ENCODE measurements at places on chromosomes 6 and 20.

GRCh38 chr6:20629509-20629908, 95.3 kb downstream of the CDKAL1 start:
- DNase-seq = no peak

DNA sequence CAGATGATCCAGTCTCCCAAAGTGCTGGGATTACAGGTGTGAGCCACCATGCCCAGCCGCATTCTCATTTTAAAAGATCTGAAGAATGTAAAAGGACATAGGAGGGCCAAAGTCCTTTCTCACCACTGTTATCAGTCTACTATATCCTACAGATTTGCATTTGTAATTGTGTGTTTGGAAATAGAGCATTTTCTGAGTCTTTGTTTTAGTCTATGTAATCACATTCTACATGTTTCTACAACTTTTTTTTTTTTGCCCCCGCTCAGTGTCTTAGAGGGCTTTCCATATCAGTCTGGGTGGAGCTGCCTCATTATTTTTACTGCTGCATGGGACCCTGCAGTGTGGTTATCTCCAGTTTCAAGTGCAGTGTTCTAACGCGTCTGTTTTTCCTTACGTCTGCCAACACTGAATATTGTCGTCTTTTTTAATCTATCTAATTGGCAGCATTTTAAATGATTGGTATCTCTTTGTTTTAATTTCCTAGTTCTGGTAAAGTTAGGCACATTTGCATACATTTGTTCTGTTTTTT, 7.8 kb downstream of the CUL9 start:
- no peak for DNase-seq

- no peak for DNase-seq
Observed at GRCh38 chr6:36343109-36343680, 6.5 kb upstream of the BNIP5 start.

GRCh38 chr20:3510110-3510509, 39.3 kb downstream of the ATRN start:
- DNase-seq = no peak

DNA sequence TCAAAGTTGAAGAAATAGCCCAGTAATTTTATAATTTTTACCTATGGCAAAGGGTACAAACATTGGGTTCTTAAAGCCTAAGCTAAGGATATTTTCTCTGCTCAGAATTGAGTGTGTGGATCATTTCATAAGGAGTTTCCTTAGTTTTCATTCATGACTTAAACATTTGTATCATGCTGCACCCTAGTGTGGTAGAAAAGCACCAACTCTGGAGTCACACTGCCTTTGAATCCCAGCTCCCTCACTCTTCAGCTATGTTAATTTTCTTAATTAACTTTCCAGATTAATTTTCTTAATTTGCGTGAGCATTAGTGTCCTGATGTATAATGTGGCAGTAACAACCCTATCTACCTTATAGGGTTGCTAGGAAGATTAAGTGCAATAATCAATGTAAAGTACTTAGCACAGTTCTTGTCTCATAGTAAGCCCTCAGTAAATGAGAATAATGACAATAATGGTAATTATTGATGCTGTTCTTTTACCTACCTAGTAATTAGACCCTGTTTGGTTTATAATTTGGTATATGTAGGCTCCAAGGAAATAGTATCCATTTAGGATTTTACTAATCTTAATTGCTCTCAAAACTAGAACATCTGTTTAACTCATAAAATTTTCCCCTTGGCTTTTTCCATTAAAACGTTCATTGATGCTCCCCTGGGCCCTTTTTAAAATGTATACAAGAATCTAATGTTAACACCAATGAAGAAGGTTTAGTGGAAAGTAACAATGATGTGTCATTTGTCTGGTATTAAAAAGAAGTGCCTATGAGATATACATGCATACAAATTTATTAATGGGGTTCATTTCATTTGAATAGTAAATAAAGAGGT, 31.6 kb downstream of the DSE start:
- DNase-seq = no peak

- no peak for DNase-seq
Observed at GRCh38 chr6:125294925-125295324, 6.8 kb downstream of the HDDC2 start.

GRCh38 chr20:22824077-22824476, 211.0 kb upstream of the SSTR4 start:
- no peak for DNase-seq

GRCh38 chr6:106180208-106180607, 94.1 kb downstream of the PRDM1 start:
- no peak for DNase-seq

DNA sequence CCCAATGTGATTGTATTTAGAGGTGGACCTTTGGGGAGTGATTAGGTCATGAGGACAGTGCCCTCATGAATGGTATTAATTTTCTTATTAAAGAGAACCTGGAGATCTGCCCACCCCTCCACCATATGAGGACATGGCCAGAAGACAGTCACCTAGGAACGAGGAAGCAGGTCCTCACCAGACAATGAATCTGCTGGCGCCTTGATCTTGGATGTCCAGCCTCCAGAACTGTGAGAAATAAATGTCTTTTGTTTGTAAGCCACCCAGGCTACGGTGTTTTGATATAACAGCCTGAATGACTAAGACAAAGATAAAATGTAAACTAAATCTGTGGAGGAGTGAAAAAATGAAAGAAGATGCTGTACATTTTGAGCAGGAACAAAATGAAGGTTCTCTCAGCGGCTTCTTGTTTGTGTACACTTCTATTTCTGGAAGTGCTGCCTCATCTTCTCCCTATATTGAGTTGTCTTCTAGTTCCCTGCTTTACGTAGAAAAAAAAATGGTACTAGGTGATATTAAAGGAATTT, 1.5 kb upstream of the IPCEF1 start:
- no peak for DNase-seq

- no peak for DNase-seq
Observed at GRCh38 chr20:33490023-33490933, at the start of gene CBFA2T2. Gene CBFA2T2, plus strand, starts transcription at chr20:33490096. Its CDS starts 172 bp downstream, at chr20:33490268.

DNA sequence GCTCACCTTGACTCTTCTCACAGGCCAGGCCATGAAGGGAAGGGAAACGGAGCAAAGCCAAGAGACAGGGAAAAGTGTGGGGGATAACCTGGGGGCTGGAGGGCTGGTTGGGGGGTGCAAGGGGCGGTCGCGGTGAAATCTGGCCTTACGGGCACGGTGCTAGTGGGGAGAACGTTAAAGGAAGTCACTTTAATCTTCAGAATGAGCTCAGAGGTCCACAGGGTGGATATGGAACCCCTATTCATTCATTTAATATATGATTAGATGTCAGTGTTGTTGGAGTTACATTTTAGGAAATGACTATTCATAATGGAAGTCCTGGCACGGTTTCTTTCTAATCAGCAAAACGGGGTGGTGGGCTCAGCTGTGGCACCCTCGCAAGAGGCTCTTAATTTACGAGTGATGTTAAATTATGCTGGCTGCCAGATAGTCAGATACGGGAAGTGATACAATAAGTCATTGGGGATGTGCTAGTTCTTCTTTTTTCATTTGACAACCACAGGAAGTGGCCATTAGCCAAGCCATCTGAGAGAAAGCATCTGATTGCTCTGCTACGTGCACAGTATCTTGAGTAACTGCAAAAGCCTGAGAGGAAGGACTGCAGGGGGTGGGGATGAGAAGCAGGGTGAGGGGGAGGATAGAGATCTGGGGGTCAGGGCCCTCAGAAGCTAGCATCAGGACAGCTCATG, 253.0 kb downstream of the QKI start:
- DNase-seq = no peak

DNA sequence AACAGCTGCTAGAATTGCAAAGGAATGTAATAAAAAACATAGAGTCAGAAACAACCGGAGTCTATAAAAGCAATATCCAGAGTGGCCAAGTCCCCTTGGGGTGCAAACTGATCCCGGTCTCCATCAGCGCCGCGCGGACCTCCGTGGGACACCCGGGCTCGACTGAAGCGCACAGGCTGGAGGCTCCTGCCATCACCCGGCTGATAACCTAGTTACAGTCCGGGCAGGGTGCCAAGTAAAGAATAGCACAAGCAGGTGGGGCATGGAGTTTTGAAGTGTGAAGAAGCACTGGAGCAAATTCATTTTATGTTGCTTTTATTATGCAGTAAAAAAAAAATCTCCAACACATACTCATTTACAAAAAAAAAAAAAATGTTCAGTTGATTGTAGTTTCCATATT, 205.1 kb upstream of the GMDS start:
- no peak for DNase-seq

- peak; percentile 33 for DNase-seq
Observed at GRCh38 chr6:154301839-154302752, 54.5 kb downstream of the IPCEF1 start.

DNA sequence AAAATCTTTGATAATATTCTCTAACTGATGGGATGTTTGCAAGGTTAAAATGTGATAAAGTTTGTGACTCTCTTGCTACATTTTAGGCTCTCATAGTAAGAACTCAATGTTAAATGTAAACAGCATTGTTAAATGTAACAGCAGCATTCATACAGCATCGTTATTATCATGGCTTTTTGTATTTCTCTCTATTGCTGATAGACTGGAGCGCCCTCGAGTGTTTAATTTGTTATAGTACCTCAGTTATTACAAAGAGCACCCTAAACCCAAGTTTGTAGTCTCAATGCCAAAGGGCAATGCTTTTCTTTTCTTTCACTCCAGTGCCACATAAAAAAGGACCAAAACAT, 14.9 kb upstream of the TTPAL start:
- peak; percentile 22 for DNase-seq

GRCh38 chr6:751765-752164, 58.8 kb upstream of the EXOC2 start:
- DNase-seq = no peak

DNA sequence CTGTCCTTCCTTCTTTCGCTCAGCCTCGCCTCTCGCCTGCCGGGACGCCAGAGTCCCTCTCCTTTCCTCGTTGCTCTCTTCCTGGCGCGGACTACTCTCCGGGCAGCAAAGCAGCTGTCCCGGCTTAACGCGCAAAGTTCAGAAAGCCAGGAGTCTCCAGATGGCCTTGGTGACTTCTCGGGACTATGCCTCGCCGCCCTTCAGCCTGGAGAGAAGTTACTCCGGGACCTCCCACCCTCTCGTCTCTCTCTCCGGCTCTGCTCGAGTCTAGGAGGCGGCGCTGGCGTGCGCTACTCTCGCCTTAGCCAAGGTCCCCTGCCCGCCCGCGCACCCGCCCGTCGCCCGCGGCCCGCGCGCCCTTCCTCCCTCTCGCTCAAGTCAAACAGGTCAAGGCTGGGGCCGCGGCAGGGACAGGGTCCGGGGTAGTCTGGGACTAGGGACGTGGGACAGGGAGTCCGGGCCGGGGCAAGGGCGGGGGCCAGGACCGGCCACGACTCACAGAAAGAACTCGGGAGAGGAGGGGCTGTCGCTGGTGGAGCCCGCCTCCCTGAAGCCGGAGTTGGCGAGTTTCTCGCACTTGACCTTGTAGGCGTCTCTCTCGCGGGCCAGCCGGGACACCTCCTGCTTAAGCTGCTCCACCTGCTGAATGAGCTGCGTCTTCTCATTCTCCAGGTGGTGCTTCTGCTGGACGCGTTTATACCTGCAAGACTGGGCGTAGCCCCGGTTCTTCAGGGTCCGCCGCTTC, 1.5 kb downstream of the MAFB start:
- no peak for DNase-seq

DNA sequence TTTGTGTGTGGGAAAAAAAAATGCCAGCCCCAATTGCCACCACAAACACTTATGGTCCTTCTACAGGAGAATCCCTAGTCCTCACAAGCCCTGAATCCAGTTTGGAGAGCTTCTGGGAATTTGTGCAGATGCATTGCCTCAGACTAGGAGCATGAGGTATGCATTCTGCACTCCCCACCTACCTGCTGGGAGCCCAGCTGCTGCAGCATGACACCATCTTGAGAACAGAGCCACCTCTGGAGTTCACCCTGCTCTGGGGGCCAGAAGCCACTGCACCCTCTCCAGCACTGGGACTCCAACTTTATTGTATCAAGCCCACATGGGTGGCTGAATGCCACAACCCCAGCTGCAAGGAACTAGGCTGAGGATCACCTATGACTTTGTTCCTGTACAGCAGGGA, 568.5 kb upstream of the ID4 start:
- no peak for DNase-seq

DNA sequence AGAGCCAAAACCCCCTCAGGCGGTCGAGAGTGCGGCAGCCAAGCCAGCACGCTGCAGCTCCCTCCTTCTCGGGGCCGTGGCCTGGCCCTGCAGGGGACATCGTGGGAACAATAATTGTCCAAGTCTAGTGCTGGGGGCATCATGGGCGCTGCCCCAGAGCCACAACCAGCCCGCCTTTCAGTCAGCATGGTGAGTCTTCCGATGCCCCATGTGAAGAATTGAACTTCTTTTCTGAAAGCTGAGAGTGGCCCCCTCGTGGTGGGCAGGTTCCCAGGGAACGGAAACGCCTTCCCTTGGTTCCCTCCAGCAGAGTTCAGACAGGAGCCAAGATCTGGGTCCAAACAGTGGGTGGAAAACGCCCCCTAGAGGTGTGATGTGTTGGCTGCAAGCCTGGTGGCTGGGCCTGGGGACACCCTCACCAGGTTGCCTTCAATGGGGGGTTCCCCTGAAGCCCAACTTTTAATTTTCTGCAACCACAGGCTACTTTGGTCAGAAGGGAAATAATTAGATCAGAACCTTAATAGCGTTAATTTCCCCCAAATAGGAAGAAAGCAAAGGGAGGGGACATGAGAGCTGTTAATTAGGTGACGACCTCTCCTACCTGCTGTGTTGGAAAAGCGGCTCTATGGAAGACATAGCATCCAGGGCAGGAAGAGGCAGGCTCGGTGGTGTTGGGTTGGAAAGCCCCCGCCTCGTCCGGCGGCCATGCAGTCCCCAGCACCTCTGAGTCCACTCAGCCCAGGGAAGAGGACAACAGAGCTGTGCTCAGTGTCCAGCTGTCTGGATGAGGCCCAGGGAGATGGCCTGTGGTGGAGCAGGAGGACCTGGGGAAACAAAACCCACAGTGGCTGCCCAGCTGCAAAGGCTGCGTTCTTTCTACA, 4.7 kb upstream of the MRGBP start:
- DNase-seq = peak; percentile 66

GRCh38 chr6:111478064-111478476, 4.9 kb downstream of the REV3L start:
- no peak for DNase-seq

- no peak for DNase-seq
Observed at GRCh38 chr20:23122321-23122720, 36.2 kb upstream of the CD93 start.

DNA sequence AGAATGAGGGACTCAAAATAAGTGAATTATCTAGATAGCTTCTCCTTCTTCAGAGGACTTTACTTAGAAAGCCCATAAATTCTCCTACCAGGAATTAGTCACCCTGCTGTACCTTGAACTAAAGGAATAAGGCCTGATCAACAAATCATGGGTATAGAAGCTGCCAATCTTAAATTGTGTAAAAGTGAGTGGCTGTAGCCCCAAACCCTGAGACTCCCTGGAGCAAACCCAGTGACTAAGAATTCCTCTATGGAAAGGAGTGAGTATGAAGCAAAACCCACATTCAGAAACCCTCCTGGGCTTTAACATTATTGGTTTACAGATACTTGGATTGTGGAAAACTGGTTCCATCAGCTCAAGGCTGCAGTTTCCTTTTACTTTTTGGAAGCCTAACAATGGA, 285.8 kb upstream of the TBX18 start:
- no peak for DNase-seq

- DNase-seq = no peak
Observed at GRCh38 chr6:147192278-147192911, 11.8 kb upstream of the STXBP5 start.

- no peak for DNase-seq
Observed at GRCh38 chr6:149060985-149061760, 256.3 kb upstream of the TAB2 start.

GRCh38 chr6:39197922-39198500, 31.3 kb downstream of the KCNK5 start:
- no peak for DNase-seq
